ENCODE measurements at places on chromosomes 2 and 18. TPM values are rescaled to one million over a fixed set of nuclear protein-coding genes. Genes with fewer than 3 reads are reported as not detected.

Gene RPIA
- total RNA-seq = 7.5 TPM

Gene EML6
- 23.0 TPM for total RNA-seq

DNA sequence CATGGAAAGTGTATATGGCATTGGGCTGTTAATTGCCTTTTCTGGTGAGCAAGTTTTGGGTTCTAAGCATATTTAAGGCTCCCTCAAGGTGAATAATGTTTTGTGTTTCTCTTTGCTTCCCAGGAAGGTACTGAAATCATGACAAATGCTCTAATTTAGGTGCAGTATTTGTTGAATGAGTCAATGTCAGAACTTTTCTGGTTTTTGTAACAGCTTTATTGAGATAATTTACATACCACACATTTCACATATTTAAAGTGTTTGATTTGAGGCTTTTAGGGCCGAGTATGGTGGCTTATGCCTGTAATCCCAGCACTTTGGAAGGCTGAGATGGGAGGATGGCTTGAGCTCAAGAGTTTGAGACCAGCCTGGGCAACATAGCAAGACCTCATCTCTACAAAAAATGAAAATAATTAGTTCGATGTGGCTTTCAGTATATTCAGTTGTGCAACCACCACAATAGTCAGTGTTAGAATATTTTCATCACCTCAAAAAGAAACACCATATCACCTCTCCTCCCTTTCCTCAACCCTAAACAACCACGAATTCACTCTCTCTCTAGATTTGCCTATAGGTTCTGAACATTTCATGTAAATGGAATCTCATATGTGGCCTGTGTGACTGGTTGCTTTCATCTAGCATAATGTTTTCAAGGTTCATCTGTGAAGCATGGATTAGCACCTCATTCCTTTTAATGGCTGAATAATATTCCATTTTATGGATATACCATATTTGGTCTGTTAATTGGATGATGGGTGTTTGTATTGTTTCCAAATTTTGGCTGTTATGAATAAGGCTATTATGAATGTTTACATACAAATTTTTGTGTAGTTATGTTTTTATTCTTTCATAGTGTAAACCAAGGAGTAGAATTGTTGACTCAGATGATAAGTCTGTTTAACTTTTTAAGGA lies 54.9 kb downstream of the MGAT5 start:
- no peak for DNase-seq

Gene EHD3
- 11.8 TPM for total RNA-seq

GRCh38 chr2:207983641-207984042 lies 41.7 kb downstream of the PLEKHM3 start:
- no peak for DNase-seq

DNA sequence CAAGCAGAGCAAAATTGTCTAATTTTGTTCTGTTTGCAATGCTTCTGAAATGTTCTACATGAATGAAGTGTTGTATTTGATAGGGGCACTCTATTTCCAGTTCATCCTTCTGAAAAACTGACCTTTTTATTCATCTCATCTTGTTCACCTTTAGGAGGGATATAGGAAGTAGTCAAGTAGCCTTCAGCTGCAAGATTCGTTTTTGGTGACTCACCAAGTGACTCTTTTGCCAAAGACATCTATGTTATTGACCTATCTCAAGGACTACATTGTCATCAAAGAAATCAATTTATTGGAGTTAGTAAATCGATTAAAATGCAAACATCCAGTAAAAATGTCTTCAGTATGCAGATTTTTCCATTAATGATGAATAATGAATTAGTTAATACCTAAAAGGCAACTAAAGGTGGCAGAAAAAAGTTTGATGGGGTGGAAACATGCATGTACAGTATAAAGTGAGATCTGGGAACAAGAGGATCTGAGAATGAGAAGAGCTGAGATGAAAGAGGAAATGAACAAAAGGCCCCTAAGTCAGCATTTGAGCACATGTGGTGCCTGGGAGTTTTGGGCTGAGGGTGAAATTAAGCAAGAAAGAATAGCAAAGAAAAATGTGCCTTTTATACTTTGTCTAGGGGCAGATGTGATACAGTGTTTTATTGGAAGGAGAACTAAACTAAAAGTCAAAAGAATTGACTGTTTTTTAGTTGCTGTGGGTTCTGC lies 255.1 kb upstream of the LINC00305 start:
- DNase-seq = no peak

DNA sequence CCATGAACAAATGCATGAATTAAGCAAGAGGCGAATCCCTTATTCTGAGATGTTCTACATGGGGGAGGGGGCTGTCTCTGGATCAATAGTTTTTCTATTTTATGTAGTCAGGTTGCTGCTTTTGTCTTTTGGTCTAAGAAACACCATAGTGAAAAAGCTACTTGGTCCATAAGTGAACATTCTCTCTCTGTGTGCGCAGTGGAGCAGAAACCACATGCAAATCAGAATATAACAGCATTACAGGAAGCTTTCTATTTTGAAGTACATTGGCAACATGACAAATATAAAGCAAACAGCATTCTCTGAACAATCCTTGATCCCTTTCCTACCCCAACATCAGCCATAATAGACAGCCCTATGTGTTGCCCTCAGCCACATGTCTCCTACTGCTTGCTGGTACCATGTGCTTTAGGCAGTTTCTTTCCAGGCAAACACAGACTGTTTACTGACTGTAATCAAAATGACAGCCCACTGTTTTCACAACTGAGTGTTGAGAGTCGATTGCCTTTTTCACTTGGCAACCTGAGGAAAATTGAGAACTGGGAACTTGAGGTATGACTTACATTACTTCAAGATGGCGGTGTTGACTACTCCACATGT lies 10.6 kb downstream of the SCN3A start:
- no peak for DNase-seq

DNA sequence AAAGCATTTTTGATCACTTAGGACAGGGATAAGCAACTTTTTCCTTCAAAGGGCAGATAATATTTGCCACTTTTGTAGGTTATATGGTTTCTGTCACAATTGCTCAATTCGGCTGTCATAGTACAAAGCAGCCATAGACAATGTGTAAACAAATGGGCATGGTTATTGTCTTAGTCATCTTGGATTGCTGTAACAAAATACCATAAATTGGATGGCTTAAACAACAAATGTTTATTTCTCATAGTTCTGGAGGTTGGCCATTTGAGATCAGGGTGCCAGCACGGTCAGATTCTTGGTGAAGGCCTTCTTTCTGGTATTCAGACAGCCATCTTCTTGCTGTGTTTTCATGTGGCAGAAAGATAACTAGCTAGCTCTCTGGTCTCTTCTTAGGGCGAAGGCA lies 91.2 kb downstream of the TAF4B start:
- DNase-seq = no peak

DNA sequence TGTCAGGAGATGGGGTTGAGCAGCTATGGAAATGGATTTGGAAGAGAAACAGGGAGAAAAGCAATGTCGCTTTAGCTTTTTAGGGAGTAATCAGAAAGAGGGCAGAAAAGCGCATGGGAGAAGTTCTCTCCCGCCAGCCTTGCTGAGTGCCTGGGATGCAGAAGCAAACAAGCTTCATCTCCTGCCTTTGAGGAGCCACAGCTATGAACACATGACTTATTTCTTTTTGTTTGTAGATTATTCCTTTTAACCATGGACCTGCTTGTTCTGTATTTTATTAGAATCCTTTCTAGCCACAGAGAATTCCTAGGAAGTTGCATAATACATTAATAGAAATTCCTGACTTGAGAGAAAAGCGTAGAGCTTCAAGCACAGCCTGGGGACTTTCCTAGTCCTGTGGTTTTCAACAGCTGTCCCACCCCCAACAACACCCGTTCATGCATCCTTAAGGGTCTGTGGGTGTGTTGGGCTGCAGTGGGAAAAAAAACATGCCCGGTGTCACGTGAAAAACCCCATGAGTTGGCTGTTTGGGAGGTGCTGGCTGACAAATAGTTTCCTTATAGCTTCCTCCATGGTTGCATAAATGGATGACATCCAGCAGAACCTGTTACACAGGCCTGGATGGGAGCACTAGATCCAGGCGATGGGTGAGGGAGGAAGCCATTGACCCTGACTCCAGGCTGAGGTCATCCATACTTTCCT lies 14.9 kb downstream of the SLC9A4 start:
- DNase-seq = no peak

GRCh38 chr18:31510319-31510718 lies 12.3 kb downstream of the DSG2 start:
- no peak for DNase-seq

DNA sequence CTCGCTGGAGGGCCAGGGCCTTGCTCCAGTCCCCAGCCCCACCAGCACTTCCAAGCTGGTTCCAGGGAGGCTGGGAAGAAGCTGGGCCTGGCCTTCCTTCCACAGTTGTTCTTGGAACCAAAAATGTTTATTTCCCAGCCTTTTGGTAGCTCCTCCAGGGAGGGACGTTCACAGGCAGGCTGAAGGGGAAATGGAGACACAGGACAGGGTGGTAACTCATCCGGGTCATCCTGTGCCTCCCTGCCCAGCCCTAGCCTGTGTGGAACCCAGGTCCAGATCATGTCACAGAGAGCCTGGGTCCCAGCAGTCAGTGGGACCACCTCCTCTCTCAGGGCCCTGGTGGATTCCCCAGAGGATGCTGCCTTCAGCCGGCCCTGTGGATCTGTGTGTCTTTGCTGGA lies 12.5 kb upstream of the ARMC9 start:
- no peak for DNase-seq

Gene NDUFV2
- 80.8 TPM for total RNA-seq

DNA sequence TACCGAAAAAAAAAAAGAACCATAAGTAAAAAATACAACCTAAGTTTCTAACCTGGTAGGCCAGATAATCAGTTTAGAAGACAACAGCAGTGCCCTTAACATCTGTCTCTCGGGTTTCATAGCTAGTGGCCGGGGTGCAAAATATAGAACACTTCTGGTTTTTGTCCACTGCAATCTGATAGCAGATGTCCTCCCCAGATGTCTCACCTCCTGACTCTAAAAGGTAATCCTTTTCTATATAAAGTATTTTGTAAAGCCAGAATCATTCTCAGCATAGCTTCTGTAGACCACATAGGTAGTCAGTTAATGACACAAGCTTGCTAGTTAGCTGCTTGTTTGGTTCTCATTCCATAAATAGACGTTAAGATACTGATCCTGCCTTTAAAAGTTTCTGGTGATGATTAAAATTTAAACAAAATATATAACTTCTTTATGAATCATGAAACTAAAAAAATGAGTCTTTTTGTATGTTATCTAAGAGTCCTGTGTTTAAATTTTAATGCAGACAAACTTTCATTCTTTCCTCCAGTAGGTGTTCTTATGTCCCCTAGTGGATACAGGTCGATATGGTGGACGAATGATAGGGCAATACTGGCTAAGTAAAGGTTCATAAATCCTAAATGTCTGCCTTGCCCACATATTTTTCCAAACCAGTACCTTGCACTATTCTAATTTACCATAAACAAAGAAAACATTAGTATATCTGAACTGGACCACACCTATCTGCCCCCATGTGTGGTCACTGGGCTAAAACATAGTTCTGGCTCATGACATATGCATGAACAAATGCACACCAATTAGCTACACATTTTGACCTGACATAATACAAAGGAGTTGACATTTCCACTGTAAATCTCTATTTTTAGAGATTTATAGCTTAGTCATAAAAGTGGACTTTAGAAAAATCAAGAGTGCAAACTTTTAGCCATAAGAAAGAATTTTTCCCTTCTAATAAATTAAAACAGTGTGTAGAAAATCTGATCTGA lies 171.0 kb downstream of the SRBD1 start:
- DNase-seq = no peak

DNA sequence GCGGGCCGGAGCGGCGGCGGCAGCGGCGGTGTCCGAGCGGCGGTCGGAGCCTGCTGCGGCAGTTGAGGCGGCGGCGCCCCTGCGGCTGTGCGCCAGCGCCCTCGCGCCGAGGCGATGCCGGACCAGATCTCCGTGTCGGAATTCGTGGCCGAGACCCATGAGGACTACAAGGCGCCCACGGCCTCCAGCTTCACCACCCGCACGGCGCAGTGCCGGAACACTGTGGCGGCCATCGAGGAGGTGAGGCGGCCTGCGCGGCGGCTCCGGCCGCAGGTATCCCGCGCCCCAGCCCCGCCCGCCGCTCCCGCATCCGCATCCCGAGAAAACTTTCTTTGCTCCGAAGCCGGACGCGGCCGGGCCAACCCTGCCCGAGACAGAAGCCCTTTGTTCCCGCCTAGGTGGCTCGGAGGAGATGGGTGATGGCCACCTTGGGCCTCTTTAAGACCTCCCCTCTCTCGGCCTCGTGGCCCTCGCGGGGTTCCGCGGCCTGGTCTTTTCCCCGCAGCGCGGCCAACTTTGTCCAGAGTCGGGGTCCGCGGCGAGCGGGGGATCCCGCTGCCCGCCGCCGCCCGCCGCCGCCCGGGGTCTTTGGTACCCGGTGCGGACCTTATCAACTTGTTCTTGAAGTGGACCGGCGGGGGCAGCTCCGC lies 504 bp downstream of the ASAP2 start:
- DNase-seq = no peak

- peak; percentile 57 for DNase-seq
Measured at GRCh38 chr18:1544016-1544415, 639.3 kb downstream of the ADCYAP1 start.
